Chondrocyte (in vitro differentiated cells): ENCODE measurements at places on chromosomes 13 and 19. TPM values are rescaled to one million over a fixed set of nuclear protein-coding genes. Genes with fewer than 3 reads are reported as not detected.

ZNF610 gene
- total RNA-seq, result 3.5 to 6.2 TPM (median 4.5 TPM) in 3 replicates

GRCh38 chr13:20175907-20176652 is 15.2 kb upstream of the GJA3 start:
- H3K4me1 ChIP-seq, result peaks cover 10% of the 10 kb centered on the region
- H3K27ac ChIP-seq, result no peak overlapping the region
- no peak overlapping the region for H3K4me3 ChIP-seq
- H3K27me3 ChIP-seq, result peaks cover 28% of the 10 kb centered on the region
- no peak for DNase-seq

GRCh38 chr13:52703482-52703881 is 36.1 kb downstream of the CNMD start:
- no peaks in the 10 kb centered on the region for H3K27me3 ChIP-seq
- H3K27ac ChIP-seq, result no peak overlapping the region
- H3K36me3 ChIP-seq, result peaks cover 4% of the 10 kb centered on the region
- DNase-seq, result no peak
- peaks cover 5% of the 10 kb centered on the region for H3K4me1 ChIP-seq

DNA sequence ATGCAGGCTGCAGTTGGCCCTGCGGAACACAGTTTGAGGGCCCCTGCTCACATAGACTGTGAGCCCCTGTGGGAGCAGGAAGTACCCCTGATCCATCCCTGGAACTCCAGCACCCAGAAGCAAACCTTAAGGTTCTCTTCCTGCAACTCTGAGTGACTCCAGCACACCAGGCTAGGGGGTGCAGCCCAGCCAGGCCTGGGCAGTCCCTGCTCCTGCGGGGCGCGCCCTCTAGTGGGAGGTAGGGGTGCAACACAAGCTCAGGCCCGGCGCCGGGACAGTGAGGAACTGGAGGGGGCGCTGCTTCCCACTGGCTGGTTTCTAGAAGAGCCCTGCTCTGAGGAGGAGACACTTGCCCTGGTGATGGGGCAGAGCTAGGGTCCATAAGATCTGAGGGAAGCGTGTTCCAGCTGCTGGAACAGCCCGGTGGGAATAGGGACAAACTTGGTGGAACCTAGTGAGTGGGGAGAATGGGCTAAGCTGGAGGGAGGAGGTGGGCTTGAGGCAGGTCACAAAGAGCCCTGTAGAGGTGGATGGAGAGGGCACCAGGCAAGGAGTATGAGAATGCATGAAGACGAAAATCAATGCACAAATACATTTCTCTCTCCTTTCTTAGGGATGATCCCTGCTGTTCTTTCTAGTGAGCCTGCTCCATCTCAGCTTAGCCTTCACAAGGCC is 5.0 kb downstream of the ZSCAN5A start:
- no peak overlapping the region for H3K4me3 ChIP-seq
- H3K4me1 ChIP-seq, result peaks cover 12% of the 10 kb centered on the region
- H3K27me3 ChIP-seq, result no peaks in the 10 kb centered on the region
- DNase-seq, result no peak
- H3K36me3 ChIP-seq, result peaks cover 7% of the 10 kb centered on the region
